ENCODE measurements at places on chromosomes 2 and 18.

- DNase-seq: no peak
Observed at GRCh38 chr2:219344751-219345430, 12.3 kb upstream of the RESP18 start.

GRCh38 chr2:182611009-182611408 lies 105.0 kb upstream of the DNAJC10 start:
- DNase-seq: no peak

GRCh38 chr2:14016289-14016955 lies 616.1 kb upstream of the LRATD1 start:
- DNase-seq: no peak

DNA sequence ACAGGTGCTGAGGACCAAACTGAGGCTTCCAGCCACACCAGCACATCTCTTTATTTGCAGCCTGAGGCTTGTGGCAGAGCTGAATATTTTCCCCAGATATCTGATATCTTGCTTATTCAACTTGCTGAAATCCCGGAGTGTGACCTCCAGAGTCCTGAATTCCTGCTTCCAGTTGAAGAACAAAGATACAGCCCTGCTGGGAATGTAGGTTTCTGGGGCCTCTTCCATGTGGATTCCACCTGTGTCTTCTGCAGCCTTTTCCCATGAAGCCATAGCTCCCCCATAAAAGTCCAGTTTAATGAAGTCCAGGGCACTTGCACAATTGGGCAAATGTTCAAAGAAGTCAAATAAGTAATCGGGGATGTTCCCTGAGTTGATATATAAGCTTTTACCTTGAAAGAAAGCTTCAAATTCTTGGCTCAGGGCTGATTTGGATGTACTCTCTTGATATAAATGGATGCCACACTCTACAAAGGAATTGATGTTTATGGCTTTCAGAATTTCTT lies 14.9 kb downstream of the NLRC4 start:
- no peak for DNase-seq

GRCh38 chr2:63850649-63851048 lies 9.0 kb downstream of the UGP2 start:
- DNase-seq: no peak

GRCh38 chr2:8022908-8023640 lies 658.8 kb upstream of the ID2 start:
- DNase-seq: no peak

- DNase-seq: no peak
Observed at GRCh38 chr2:37645362-37645761, 26.1 kb downstream of the CDC42EP3 start.

GRCh38 chr2:230473378-230473777 lies 57.4 kb downstream of the SP100 start:
- no peak for DNase-seq

- no peak for DNase-seq
Observed at GRCh38 chr2:201057087-201057521, 14.4 kb downstream of the HYCC2 start.

GRCh38 chr18:60188958-60189357 lies 183.6 kb downstream of the MC4R start:
- DNase-seq: no peak

DNA sequence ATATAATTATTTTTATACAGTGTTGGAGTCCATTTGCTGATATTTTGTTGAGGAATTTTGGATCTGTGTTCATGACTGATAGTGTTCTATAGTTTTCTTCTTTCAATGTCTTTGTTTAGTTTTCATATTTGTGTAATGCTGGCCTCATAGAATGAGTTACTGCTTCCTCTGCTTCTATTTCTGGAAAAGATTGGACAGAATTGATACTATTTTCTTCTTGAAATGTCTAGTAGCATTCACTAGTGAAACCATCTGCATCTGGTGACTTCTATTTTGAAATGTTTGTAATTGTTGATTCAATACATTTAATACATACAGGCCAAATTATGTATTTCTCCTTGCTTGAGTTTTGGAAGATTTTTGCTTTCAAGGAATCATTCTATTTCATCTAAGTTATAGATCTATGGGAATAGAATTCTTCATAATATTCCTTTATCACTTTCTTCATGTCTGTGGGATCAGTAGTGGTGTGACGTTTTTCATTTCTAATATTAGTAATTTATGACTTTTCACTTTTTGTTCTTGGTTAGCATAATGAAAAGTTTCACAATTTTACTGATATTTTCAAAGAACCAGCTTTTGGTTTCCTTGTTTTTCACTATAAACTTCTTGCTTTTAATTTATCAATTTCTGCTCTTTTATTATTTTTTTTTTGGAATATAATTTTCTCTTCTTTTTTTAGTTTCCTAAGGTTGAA lies 509.9 kb upstream of the VRK2 start:
- DNase-seq: no peak

GRCh38 chr2:199833525-199833924 lies 17.5 kb downstream of the FTCDNL1 start:
- DNase-seq: no peak

GRCh38 chr2:2768476-2768875 lies 437.4 kb upstream of the MYT1L start:
- DNase-seq: no peak

- no peak for DNase-seq
Observed at GRCh38 chr2:196066291-196067087, 2.1 kb downstream of the DNAH7 start.

DNA sequence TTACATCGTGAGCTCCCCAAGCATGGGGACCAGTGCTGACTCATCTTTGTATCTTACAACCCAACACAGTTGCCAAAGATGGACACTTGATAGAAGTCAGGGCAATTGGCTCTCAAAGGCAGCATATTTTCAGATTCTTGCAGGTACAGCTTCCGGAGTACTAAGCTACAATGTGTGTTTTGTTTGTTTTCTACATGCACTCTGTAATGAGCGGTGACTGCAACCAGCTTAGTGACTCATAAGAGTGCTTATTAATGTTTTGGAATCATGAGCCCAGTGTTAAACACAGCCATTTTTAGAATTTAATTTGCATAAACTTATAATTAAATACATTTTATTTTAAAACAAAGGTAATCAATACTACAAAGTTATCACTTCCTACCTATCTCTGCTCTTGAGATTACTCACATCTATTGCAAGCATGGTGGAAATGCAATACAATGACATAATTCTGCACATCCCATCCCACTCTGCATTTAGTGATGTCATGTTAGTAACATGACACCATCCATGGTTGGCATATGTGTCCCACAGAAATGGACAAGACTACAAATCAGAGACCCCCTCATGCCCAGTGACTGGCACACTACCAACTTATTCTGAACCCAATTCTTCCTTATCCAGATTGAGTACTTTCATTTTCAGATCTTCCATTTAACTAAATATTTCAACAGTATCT lies 399.8 kb upstream of the ST6GAL2 start:
- DNase-seq: no peak

GRCh38 chr2:158045362-158045761 lies 56.3 kb upstream of the UPP2 start:
- DNase-seq: no peak

DNA sequence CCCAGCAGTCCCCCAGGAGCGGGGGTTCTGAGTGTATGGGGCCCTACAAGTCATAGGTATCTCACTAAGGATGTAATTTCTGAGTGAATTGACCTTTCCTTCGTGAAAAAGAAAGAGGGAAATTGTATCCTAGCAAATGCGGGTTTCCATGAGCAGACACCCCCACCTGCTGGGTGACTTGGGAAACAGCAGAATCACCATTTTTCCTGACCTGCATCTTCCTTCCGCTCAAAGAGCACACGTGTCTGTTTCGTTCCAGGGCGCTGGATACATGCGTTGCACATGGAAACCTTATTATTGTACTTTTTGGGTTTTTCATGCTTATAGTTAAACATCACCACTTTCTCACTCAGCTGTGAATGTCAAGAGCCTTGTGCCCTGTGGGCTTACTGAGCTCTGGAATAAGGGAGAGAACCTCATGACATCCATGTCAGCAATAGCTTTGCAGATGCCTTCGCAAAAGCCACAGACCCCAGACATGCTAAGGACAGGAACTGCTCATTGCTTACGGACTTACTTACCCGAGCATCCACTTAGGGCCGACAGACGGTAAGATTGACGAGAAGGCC lies 132.8 kb downstream of the TPO start:
- no peak for DNase-seq

DNA sequence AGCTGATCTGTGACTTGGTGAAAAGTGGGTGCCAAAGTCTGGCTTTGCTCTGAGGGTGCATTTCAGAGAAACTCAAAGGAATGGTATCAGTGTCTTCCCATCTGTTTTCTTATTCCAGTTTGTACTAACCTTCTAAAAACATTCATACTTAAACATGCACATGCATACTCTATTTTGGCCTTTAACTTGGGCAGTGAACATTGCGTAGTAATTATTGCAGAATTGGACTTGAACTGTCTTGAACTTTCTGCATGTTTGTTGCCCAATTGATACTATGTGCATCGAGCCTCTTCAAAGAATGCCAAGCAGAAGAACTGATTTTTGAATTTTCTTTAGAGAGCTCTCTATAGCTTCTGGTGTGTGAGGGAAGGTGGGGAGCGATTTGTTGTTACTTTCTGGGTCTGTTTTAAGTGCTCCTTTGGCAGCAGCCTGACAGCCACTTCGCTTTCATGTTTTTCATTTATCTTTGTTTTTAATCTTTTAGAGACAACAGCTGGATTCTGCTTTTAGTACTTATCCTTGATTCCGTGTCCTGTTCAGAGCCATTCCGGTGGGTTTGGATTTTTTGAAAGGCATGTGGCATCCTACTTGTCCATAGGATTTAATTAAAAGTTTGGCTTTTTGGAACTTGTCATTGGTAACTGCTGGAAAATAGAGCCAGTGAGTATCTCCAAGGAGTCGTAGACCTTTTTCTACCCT lies 159.2 kb downstream of the RAPGEF4 start:
- DNase-seq: no peak

GRCh38 chr2:180979749-180980105 lies 678 bp upstream of the UBE2E3 start:
- DNase-seq: no peak

- DNase-seq: no peak
Observed at GRCh38 chr2:47535996-47536395, 133.0 kb downstream of the MSH2 start.

- DNase-seq: no peak
Observed at GRCh38 chr2:147904051-147904450, 59.2 kb downstream of the ACVR2A start.

DNA sequence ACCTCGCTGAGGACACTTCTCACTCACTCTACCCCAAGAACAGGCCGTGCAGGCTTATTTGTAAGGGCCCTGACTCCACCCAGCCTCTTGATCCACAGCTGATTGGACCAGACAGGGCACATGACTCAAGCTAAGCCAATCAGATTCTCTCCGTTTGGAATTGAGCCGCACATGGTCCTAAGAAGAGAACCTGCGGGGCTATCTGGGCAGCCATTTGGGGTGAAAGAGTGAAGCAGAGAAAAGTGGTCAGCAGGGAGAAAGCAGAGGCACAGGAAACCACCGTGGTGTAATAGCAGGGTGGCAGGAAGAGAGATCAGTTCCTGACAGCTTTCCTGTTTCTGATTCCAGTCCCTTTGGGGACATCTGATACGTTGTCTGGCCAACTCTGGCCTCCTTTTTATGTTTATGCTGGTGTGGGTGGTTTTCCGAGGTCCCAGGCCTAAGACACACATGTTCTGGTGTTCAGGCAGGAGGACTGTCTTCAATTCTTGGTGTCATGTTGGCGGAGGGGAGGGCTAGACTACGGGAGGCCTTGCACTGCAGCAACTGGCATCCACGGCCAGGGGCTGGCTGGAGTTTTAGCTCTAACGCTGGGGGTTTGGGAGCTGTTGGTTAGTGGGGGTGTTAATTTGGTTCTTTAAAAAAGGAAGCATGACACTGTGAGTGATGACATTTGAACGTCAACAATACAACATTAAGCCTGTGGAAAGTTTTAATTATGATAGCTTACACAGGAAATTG lies 26.1 kb upstream of the SPTBN1 start:
- no peak for DNase-seq

DNA sequence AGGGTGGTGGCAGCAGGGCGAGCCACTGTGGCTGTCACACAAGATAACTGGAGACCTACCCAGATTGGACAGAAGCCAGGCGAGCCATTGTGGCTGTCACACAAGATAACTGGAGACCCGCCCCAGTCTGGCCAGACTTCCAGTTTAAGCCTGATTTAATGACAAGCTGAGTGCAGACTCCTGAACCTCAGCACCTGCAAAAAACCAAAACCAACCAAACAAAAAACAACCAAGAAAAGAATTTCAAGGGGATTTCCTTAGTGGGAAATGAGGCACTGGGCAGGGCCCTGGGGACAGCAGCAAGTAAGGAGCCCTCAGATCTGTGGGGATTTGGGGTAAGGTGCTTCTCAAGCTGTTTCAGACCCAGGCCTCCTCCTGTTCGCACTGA lies 95.2 kb upstream of the BOD1L2 start:
- DNase-seq: no peak

DNA sequence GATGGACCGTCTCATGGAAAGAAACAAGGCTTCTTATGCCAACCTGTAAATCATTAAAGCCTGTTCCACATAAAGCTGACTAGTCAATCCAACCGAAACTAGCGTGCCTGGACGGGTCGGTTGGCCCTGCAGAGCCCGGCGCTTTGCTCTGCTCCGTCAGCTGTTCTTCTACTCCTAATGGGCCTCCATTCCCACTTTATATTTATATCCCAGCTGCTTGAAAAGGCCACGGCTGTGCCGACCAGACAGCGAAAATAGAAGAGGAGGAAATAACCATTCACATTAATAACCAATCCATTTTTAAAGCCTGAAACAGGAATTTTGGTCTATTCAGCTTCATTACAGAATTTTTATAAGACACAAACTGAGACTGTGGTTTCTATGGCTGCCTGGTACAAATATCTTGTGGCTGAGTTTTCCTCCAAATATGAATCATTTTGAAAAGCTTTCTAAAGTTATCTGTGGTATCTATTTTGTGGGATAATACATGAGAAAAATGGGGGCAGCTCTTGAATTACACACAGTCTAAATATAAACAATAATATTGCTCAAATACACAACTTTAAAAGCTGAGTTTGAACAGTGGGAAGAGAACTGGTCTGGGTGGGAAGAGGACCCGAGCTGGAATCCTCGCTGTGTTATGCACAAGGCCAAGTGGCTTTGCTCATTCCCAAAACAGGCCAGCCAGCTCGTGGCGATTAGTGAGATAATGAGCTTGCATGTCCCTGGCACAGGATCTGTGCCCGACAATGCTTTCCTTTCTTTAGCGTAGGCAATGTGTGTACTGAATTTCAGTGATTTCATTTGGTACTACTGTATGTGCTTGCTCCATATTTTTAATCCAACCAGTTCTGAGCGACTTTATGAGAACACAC lies 10.5 kb upstream of the FAM124B start:
- no peak for DNase-seq

DNA sequence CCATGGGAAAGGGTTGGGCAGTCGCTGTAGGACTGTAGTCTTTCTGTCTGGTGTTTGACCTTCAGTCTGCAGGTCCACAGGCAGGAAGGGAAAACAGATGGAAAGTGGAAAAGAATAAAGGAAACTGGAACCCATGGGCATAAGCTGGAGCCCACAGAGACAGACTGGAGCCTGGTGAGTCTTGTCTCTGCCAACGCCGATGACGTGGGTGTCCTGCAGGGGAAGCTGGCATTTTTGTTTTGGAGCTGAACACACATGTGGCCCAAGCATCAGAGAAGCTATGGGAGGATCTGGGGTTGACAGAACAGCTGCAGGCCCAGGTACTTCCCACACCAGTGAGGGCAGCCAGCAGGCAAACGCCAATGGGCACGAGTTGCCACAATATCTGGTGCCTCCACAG lies 28.2 kb upstream of the SOCS6 start:
- no peak for DNase-seq

- DNase-seq: no peak
Observed at GRCh38 chr2:68411397-68412126, 46.5 kb downstream of the PLEK start.

GRCh38 chr18:24199372-24199962 lies 60.6 kb downstream of the CABYR start:
- no peak for DNase-seq

- DNase-seq: no peak
Observed at GRCh38 chr2:238638100-238638981, 209.5 kb upstream of the TWIST2 start.
